Urinary bladder (tissue), 4 donors: ENCODE measurements at places on chromosomes 1 and 21. TPM values are rescaled to one million over a fixed set of nuclear protein-coding genes. Genes with fewer than 3 reads are reported as not detected.

The IGSF3 gene
- 32.5 TPM for total RNA-seq

GRCh38 chr1:179831852-179832699 lies 45.5 kb downstream of the TOR1AIP2 start:
- no peak for DNase-seq

The MANEAL gene
- 3.3 TPM for total RNA-seq

DNA sequence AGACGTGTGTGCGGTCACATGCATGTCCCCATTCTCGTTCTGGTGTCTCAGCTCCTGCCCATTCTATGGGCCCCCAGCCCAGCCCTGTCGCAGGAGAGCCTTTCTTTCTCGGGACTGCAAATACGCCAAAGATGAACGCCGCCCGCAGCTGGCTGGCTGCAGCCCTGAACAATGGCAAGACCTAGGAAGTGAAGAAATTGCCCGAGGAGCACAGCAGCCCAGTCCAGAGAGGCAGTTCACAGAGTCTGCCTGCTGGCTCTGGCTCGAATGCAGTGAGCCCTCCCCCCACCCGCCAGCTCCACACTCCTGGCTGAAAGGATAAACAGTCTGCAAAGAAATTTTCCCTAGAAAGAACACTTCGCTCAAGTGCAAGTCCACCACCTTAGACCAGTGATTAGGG lies 23.3 kb downstream of the PAX7 start:
- DNase-seq: no peak

The B3GALT2 gene
- total RNA-seq: 19.5 TPM

DNA sequence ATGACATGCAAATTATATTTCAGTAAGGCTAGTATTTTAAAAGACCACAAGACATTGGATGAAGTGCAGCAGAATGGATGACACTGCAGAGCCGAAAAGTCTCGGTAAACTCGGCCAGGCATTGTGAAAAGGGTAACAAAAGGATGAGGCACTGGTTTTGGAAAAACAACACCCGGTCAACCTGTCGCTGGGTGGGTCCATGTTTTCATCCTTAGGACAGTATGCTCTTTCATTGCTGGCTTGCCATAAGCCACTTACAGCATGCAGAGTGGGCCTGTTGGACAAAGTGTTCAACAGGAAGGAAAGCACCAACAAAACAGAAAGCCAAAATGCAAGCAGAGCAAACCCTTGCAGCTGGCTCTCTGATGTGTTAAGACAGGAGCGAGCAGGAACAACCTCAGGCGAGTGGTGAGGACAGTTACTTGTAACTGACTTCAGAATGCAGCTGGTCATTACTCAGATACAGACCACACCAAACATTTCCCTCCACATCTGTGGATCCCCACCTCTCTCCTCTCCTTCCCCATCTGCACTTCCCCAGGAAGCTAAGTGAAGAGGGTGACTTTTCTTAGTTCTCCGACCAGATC lies 2.9 kb upstream of the RCAN1 start:
- no peak for DNase-seq

GRCh38 chr1:6508154-6508815 lies 16.8 kb upstream of the PLEKHG5 start:
- no peak for DNase-seq

- no peak for DNase-seq
Measured at GRCh38 chr1:90719330-90720144, 2.4 kb upstream of the BARHL2 start.

DNA sequence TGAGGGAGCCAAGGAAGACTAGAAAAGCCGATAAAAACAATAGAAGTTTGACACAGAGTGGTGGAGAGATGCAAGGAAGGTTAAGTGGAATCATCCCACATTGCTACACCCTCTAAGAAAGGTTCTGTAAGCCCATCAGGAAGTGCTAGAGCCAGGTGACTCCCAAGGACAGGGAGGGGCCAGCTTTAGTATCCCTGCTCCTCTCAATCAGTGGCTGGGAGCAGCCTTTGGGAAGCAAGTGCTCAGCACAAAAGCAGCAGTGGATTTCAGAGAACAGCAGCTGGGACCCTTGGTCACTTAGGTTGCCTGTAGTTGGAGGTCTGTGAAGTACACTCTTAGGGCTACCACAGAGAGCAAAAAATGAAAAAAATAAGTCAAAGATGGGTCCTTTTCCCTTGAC lies 42.5 kb downstream of the NME7 start:
- DNase-seq: no peak

DNA sequence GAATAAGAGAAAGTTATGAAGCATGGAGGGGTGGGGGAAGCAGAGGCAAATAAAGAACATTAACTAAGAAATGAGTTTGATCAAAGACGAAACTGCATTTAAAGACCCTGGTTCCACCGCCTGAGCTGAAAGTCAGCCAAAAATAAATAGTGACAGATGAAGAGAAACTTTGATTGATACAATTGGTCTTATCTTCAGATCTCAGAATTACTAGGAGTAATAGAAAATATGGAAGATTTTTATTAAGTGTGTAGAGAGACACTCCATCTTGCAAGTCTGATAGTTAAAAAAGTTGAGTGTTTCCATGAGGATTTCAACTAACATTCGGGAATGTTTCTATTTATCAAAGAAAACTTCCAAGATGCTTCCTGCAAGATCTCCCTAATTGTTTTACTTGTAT lies 418.2 kb upstream of the ADGRL2 start:
- no peak for DNase-seq

DNA sequence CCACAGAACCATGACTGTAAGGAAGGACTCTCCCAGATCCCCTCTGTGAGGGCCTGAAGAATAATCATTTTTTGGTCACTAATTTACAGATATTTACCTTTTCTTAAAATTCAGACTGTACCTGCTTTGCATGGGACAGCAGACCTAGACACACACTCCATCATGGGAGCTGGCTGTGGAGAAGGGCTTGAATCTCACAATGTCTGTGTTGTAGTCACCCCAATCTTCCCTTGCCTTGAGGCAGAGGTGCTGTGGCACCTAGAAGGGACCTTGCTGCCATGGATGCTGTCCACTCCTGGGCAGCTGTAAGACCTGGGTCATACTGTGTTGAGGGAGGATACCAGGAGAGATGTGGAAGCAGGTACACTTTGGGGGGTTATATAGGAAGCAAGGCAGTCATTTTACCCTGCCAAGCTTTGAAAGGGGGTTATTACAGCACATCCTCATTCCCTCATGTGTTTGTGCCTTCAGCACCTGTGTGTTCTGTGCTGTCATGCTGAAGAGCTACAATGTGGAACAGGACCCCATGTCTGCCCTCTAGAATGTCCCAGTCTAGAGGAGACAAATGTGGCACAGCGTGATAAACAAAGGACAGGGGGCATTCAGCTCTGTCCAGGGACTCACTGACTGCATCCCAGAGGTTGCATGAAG lies 27.1 kb downstream of the TRAF5 start:
- DNase-seq: no peak

- no peak for DNase-seq
Measured at GRCh38 chr1:234722270-234722704, 112.3 kb upstream of the IRF2BP2 start.

DNA sequence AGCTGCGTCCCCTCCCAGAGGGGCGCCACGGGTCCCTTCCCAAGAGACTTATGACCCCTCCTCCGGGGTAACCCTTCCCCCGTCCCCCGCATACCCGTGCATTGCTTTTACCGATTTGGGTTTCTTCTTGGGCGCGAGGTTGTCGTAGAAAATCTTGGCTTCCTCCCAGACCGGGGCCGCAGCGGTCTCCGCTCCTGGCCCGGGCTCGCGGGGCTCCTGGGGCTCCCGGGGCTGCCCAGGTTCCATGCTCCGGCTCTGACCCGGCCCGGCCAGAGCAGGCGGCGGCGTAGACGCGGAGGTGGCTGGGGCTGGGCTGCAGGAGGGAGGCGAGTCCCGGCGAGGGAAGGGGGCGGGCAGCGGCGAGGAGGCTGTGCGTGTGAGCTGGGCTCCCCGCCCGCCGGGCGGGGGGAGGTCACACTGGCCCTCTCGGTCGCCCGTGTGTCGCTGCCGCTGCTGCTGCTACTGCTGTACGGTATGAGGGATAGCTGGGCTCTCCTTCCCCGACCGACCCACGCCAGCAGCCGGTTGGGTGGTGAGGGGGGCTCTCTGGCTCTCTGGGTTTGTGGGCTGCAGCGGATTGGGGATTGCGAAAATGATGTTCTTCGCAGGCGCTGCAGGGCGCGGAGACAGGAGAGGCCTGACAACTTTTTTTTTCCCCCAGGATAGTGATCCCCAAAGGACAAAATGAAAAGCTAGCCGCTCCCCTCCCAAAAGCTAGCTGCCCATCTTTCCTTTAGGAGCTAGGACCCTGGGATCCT lies at the start of gene NT5C1A:
TSS of gene NT5C1A (minus strand) at position 315 of the 758 bp plus-strand sequence. CDS start at position 246, 69 bp downstream.
- DNase-seq: no peak
